ENCODE measurements at places on chromosomes 2 and 18.

GRCh38 chr2:191012845-191013681, 908 bp downstream of the STAT1 start:
- no peak for DNase-seq

- DNase-seq, result no peak
These were observed 86.0 kb downstream of the OSBPL6 start for GRCh38 chr2:178280244-178280852.

GRCh38 chr18:72107647-72108383, 436.3 kb downstream of the CBLN2 start:
- DNase-seq, result no peak

GRCh38 chr18:49920731-49921130, 107.4 kb upstream of the ACAA2 start:
- DNase-seq, result no peak

- DNase-seq, result no peak
These were observed 3.4 kb downstream of the THADA start for GRCh38 chr2:43592443-43592842.

DNA sequence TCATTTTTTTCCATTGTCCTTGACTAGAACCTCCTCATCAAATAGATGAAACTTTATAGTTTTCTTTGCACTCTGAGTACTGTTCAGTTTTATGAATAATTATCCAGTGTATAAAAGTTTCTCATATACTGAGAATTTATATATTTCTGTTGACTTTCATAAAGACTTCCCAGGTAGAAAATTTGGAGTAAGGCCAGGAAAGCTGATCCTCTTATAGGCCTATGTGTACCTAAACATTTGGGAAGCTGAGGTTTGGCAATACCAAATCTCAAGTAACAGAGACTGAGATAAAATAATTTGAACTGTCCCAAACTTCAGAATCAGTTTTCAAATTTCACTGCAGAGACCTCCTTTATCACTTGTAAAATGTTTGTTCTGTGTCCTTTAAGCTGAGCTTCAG, 43.4 kb downstream of the CCDC102B start:
- no peak for DNase-seq

- no peak for DNase-seq
These were observed 20.4 kb downstream of the CMPK2 start for GRCh38 chr2:6845312-6845711.

DNA sequence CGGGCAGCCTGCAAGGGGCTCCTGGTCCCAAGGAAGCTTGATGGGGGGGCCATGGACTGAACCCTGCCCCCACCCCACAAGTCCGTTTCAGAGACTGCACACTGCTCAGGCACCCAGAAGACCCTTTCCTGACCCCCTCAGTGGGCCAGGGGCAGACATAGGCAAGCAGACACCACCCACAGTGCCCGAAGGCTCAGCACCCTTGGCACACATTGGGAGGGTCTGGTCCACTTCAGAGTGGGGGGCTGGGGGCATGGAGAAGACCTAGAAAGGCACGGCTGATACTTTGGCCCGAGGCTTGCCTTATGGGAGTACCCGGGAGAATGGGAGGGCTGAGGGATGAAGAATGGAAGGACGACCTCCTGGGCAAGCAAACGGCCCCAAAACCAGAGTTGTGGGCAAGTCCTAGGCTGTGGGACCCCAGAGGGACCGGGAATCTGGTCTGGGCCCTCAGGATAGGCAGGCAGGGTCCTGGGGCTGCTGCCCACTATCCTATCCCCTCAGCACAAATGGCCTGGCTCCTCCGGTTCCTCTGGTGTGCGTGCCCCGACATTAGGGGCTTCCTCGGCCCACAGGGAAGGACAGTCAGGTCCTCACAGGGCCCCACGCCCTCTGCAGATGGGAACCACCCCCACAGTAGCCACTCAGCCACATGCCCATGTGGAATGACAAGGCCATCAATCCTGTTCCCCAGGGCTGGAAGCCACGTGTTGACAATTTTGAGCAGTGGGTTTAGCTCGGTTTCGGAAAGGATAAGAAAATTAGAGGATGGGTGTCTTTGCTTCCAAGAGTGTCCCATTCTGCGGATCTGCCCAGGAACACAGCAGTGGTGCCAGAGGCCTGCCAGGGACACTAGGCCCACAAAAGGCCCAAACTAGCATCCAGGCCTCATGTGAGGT, 15.0 kb upstream of the GPC1 start:
- DNase-seq, result no peak

DNA sequence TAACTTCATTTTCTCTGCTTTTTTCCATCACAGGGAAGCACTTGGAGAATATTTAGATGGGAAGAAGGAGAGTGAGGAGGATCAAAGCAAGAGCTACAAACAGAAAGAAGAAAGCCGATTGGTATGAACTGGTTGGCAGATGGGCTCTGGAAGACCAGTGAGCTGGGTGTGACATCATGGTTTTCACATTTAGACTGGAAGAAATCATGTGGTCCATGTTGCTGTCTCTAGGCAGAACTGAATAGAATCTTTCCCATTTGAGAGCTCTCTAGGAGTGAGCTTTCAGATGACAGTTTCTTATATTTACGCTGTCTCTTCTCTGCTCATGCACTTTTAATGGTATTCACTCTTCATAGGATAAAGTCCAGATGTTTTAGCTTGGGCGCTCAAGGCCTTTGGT, 12.6 kb downstream of the DRC1 start:
- DNase-seq, result no peak

GRCh38 chr2:7609556-7609955, 692.3 kb downstream of the RNF144A start:
- DNase-seq, result no peak

DNA sequence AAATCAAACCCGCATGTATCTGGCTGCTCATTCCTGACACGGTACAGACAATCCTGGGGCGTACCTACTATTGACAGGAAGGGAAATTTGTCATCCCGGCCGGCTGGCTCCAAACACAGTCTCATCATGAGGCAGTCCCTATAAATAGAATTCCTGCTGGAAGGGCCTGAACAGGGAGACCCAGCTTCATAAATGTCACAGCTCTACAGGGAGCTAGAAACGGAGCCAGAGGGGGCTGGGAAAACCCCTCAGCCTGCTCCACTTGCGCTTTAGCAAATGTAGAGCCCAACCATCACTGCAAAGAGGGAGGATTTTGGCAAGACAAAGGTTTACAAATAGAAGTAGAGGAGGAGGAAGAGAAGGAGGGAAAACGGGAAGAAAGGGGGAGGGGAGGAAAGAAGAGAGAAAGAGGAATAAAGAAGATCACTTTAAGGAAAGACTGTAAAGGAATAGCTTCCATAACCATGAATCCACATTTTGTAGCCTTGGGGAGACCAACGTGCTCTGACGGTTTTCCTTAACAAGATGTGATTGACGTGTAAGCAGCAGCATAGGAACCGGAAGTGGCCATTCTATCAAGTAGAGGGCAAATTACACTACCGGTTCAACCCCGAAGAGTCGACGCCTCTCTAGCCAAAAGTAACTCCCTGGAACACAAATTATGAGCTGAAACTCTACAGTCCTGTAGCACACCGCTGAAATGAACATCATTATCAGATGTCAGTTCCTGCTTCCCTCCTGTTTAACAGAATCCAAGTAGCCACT, 56.8 kb upstream of the TTN start:
- no peak for DNase-seq

- DNase-seq, result no peak
These were observed 1988.8 kb upstream of the PIK3C3 start for GRCh38 chr18:39966275-39966674.

GRCh38 chr2:189866296-189866695, 82.0 kb downstream of the PMS1 start:
- no peak for DNase-seq

GRCh38 chr2:113324684-113325160, 46.0 kb upstream of the PAX8 start:
- DNase-seq, result no peak

GRCh38 chr2:11389052-11389420, 44.6 kb upstream of the ROCK2 start:
- DNase-seq, result peak; percentile 20

All from hypothalamus (tissue), 51 donors.